NAMALWA (cell line): ENCODE measurements at places on chromosomes 3 and 15.

- DNase-seq, result no peak
Observed at GRCh38 chr3:157979022-157979421, 127.2 kb downstream of the SHOX2 start.

- no peak for DNase-seq
Observed at GRCh38 chr15:69576948-69577351, 124.3 kb downstream of the RPLP1 start.

DNA sequence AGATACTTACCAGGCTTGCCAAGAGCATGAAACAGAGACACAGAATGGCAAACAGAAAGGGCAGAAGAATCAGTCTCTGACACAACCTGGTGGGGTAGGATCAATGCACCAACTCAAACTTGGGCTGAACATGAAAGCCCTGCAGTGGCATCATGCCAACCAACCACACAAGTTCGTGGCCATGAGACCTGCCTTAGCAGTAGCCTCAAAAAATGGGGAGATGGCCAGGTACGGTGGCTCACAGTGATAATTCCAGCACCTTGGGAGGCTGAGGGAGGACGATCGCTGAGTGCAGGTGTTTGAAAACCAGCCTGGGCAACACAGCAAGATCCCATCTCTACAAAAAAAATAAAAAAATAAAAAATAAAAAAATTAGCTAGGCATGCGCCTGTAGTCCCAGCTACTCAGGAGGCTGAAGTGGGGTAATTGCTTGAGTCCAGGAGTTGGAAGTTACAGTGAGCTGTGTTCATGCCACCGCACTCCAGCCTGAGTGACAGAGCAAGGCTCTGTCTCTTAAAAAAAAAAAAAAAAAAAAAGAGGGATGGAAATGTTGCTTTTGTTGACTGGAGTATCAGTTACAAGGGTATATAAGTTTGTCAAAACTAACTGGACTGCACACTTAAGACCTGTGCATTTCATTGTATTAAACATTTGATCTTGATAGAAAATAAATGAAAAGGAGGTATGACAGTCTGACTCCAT is 93.4 kb downstream of the XXYLT1 start:
- DNase-seq, result no peak

DNA sequence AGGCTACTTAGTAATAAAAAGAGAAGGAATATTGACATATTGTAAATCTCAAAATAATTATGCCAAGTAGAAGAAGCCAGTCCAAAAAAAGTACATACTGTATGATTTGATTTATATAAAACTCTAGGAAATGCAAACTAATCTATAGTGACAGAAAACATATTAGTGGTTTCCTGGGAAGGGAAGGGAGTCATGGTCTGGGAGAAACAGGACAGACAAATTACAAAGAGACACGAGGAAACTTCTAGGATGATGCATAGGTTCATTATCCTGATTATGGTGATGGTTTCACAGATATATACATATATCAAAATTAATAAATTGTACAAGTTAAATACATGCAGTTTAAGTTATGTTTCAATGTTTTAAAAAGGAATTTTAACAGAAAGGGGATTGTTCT is 81.0 kb upstream of the GOLGA8B start:
- no peak for DNase-seq

DNA sequence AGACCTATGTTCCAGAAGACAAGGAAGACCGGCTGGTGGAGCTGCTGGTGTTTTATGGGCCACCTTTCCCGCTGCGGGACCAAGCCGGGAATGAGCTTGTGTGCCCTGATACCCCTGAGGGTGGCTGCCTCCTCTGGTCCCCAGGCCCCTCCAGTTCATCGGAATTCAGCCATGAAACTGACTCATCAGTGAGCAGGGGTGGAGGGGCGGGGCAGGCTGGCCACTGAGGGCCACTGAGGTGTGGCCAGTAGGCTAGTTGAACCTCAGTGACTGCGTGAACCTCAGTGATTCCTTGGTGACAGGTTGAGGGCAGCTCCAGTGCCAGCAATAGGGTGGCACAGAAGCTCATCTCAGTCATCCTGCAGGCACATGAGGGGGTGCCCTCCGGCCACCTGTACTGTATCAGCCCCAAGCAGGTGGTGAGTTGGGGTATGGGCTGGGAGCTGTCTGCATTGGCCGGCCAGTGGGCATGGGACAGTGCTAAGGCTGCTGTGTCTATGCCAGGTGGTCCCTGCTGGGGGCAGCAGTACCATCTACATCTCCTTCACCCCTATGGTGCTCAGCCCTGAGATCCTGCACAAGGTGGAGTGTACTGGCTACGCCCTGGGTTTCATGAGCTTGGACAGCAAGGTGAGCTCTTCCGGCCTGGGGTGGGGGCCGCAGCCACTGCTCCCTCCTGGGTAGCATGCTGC is 20.3 kb downstream of the ACAA1 start:
- no peak for DNase-seq

DNA sequence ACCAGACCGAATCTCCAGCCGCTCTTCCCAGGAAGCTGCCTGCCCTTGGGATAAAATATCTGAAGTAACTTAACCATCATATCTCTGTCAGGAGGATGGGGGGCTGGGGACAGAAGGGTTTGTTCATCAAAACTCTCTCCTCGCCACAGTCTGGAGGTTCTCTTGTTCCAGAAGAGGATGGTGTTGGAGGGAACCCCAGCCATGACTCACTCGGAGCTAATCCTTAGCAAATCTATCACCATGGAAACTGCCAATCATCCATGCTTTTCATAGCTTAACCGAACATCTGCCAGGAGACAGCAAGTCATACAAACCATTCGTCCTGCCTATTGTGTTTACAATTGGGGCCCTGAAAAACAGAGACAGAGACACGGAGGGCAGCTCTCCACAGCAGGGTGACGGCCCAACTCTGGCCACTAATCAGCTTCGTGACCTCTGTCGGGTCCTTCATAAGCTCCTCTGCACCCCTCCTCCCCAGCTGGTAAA is 73.8 kb upstream of the HEG1 start:
- no peak for DNase-seq

DNA sequence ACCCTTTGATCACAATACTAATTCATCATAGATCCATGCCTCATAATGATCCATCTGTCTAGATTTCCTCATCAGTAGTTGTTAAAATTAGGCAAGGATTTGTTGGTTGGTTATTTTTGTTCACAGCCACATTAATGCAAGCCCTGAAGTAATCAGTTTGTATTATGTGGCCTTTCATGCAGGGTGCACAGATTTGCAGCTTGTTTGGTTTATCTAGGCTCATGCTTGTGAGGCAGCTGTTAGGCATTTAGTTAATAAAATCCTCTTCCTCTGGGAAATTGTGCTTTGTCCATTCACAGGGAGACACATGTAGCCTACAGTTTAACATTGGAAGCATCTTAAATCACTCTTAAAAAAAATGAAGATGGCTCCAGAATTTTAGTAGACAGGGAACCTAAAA is 162.8 kb upstream of the ZNF385D start:
- no peak for DNase-seq
